ENCODE measurements at places on chromosomes 2 and 18.

DNA sequence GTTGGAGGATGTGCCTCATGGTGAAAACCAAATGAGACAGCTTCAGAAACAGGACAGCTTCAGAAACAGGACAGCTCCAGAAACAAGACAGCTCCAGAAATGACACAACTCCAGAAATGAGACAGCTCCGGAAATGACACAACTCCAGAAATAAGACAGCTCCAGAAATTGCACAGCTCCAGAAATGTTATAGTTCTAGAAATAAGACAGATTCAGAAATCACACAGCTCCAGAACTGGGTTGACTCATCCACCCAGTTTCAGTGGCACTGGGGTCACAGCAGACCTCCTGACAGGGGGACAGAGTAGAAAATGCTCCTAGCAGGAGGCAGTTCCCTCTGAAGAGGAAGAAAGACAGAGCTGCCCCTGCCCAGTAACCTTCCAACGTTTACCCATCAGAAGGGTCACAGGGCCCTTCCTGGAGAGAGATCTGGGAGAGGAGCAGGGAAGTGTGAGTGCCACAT, 26.9 kb upstream of the COL6A3 start:
- DNase-seq: no peak

DNA sequence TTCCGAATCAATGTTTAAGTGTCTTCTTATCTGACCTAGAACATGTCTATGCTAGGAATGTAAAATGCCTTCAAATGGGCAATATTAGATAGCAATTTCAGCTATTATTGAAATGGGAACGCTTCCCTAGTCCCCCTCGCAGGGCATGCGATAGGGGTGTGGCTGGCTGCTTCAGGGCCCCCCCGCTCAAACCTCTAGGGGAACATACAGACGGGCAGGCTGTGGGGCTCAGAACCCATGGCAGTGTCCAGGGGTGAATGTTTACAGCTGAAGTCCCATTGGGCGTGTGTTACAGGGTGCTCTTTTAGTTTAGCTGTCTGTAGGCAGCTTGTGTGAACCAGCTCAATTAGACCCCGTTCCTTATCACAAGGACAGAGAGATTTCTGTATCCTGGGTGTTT, 315.9 kb downstream of the DSEL start:
- no peak for DNase-seq

GRCh38 chr2:155266583-155266982, 568.1 kb downstream of the KCNJ3 start:
- DNase-seq: no peak

DNA sequence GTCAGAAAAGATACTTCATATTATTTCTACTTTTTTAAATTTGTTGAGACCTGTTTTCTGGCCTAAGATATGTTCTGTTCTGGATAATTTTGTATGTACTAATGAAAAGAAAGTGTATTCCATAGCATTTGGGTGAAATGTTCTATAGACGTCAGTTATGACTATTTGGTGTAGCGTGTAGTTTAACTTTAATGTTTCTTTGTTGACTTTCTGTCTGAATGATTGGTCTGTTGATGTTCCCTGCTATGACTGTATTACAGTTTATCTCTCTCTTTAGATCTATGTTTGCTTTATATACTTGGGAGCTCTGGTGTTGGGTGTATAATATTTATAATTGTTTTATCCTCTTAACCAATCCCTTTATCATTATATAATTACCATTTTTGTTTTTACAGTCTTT, 352.4 kb downstream of the PTPRM start:
- DNase-seq: no peak

DNA sequence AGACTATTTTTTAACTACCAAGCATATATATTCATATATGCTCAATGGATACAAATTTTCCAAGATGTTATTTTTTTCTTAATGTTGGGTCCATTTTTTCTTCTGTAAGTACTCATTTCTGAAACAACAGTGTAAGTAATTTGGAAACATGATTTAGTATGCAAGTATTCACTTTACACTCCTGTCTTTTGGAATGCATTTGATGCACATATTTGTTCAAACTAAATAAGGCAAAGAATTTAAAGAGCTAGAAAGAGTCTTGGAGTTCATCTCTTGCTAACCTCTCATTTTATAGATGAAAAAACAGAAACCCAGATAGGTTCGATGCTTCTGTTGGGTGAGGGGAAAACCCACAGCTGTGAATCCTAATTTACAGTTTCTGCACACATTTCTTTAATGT, 439.5 kb upstream of the RAB12 start:
- no peak for DNase-seq

- DNase-seq: no peak
These were observed 96.5 kb downstream of the RIF1 start for GRCh38 chr2:151506170-151506569.

GRCh38 chr2:16069933-16070647, 129.7 kb downstream of the MYCN start:
- no peak for DNase-seq

GRCh38 chr2:73718421-73718820, 18.7 kb downstream of the TPRKB start:
- DNase-seq: no peak

GRCh38 chr2:114259389-114259788, 183.1 kb upstream of the DPP10 start:
- DNase-seq: no peak

- no peak for DNase-seq
These were observed 4.7 kb downstream of the LAMA1 start for GRCh38 chr18:7112936-7113335.

DNA sequence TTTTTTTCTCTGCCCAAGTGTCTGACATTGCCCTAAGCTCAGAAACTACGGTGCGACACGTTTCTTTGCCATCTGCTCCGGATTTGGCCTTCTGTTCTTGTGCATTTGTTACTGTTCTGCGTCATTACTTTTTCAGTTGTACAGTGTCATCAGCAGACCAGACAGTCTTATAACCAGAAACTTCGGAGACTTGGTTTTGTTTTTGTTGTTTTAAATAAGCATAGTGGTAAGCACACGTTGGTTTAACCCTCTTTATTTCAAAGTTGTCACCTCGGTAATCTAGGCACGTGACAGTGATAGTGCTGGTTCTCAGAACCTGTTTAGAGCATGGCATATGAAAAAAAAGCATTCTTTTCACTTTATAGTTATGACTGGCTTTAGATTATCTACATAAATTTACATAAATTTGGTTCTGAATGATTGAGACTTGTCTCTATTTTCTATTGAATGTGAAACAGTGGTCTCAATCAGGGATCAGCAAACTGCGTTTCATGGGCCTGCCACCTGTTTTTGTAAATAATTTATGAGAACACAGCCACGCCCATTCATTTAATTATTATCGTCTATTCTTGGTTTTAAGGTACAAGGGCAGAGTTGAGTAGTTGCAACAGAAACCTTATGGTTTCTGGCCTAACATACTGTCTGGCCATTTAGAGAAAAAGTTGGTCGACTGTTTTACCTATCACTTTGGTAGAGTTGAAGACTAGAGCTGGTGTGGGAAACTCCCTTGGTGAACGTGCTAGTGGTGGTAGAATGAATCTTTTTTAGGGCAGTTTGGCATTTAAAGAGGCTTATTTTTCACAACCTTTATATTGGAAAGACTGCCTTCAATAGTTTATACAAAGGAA, 106.5 kb downstream of the ZNF532 start:
- no peak for DNase-seq

GRCh38 chr2:37579192-37579713, 92.2 kb downstream of the CDC42EP3 start:
- no peak for DNase-seq

DNA sequence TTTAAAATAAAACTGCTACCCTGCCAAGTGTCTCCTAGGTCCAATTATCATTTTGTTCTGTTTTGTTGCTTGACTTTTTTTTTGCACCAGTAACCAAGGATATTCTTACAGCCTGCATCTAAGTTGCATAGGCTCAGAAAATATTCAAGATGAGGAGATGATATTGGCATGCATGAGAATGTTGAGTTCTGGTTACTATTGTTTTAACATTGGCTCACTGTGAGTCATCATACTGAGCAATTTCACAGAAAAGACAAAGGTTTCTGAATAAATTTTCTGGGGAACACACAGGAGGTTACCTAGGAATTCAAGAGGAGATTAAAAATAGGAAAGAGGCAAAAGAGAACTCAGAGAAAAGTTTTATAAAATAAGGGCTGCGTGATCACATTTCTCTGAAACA, 84.8 kb upstream of the POU3F3 start:
- DNase-seq: no peak

GRCh38 chr18:54232485-54233227, 8.2 kb upstream of the MBD2 start:
- no peak for DNase-seq

DNA sequence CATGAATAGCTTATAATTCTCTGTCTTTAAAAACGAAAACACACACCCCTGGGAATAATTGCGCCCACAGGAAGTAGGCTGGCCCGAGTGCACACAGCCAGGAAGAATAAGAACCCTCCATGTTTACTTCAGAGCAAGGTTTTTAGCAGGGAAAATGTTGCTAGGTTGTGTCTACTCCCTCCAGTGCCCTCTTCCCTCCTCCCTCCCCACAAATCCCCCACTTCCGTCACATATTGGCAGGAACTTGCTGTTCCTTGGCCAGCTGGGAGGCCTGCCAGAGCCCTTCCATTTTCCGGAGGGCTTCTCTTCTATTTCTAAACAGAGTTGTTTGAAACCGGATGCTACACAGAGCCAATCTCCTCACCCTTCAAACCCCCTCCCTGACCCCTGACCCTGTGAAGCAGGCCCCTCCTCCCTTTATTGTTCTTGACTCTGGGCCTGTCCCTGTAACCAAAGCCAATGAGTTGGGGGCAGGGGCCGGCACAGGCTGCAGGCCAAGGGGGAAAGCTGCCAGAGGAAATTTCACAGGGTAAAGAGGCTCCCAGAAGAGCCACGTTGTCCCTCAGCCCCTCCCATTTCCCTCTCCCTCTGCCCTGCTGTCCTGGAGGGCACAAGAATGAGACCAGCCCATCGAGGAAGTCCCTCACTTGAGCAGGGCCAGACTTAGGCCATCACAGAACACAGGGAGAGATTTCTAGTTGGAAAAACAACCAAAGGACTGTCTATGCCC, 49.8 kb upstream of the LGALSL start:
- DNase-seq: no peak

DNA sequence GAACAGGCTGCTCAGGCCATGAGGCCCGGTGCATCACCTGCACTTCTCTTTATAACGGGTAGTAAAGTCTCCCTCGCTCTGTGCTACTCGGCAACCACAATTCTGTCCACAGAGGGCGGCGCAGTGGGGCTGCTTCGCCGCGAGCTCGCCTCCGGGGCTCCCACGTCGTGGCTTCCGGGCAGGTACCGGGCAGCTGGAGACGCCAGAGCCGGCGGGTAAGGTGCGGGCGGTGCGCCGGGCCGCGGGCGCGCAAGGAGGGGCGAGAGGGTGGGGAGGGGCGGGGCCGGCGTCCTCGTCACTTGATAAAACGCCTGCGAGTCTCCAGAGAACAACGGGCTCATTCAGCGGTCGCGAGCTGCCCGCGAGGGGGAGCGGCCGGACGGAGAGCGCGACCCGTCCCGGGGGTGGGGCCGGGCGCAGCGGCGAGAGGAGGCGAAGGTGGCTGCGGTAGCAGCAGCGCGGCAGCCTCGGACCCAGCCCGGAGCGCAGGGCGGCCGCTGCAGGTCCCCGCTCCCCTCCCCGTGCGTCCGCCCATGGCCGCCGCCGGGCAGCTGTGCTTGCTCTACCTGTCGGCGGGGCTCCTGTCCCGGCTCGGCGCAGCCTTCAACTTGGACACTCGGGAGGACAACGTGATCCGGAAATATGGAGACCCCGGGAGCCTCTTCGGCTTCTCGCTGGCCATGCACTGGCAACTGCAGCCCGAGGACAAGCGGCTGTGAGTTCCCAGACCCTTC, at the start of gene ITGA6:
Gene ITGA6 (plus strand): TSS at position 331 of the 734 bp plus-strand sequence.
- peak; percentile 64 for DNase-seq

DNA sequence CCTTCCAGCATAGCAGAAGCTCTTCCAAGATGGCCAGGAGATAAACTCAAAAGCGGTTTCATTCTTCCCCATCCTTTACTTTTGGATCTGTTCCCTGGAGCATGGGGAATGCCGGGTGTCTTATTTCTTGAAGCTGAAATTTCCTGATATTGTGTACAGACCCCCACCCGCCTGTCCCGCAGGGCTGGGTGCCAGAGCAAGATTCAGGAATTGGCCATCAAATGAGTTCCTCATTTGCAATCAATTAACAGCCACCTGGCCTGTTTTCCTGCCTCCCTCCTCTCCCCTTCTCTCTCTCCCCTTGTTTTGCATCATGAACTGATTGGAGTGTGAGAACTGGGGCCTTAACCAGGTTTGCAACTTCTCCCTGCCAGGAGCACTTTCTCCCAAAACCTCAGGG, 202.1 kb downstream of the SH3RF3 start:
- no peak for DNase-seq

Data from stimulated activated CD4-positive, alpha-beta T cell treated with anti-CD3 and anti-CD28 coated beads, TNF-alpha, amount 100 ng/mL, for 1 hour (primary cell).